ENCODE measurements at places on chromosomes 6 and 20.
A peak's percentile ranks its signal among the peaks of the same experiment; 100 is the strongest.

DNA sequence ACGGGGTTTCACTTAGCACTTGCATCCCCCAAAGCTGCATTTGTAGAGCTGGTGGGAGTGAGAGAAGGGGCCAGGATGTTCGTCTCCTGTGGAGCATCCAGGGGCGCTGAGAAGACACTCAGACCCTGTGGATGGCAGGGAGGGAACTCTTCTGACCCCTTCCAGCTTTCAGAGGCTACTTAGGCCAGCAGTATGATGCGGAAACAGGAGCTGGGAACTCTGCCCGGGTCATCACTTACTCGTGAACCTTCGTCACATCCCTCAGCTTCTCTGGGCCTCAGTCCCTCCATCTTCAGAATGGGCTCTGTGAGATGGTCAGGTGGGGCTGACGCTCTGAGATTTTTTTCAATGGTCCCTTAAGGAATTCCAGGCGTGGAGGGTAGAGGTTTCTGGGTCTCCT, 228.5 kb downstream of the TAF4 start:
- DNase-seq, result no peak

GRCh38 chr6:131282365-131282764, 147.1 kb downstream of the AKAP7 start:
- no peak for DNase-seq

- DNase-seq, result no peak
These were observed 37.1 kb downstream of the CDH22 start for GRCh38 chr20:46270977-46271744.

DNA sequence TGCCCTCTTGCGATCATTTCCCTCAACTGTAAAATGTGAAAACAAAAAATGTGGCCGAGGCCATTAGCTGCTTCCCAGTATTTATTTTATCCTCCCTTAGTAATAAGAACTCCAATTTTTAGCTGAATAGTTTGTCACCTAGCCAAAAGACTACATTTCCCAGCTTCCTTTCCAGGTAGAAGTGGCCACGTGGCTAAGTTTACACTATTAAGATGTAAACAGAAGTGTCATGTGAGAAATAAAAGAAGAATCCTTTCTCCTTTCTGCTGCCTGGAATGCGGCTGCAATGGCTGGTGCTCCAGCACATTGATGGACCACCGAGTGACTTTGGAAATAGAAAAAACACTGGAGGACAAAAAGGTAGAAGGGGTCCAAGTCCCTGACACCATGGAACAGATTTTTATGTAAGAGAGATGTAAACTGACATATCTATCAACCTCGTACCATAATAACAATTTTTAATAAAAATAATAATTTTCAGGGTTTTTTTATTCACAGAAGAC, 268.8 kb downstream of the PKHD1 start:
- DNase-seq, result no peak

GRCh38 chr20:38353316-38353715, 7.0 kb downstream of the LBP start:
- no peak for DNase-seq

DNA sequence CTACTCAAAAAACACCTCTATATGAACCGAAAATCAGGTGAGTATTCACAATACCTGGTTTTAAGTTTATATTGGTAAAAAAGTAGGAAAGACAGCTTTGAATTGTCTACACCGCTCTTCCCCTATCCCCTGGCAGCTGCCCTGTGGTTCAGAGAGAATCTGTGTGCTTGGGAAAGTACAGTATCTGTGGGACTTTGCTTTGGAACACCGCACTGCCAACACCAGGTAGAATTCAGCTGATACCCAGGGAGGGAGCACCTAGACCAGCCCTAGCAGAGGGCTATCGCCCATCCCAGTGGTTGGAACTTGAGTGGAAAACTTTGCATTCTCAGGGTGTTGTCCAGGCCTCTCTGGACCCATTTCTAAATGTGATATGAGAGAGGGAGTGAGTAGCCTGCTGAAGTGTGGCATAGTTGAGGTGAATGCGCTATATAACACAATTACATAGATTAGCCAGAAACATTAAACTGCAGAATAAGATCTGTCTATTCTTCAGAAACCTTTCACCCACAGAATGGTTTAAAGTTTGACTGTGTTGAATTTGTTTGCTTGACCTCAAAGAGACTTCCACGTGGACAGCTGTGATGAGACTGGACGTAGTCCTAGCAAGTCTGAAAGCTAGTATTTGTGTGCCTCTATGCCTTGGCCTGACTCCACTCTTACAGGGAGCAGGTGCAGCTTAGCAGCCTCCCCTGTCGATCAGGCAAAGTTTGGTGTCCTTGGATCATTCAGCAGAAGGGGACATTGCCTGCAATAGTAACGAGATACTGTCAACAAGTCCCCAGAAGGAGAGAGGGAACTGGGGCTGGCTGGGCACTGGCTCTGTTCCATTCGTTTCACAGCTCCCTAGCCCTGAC, 11.5 kb upstream of the MPC1 start:
- DNase-seq, result no peak

- DNase-seq, result no peak
These were observed 282.7 kb upstream of the PRDM1 start for GRCh38 chr6:105803442-105803841.

GRCh38 chr6:45212976-45213375, 115.2 kb upstream of the RUNX2 start:
- DNase-seq, result no peak

- no peak for DNase-seq
These were observed 31.3 kb upstream of the PPP1R3G start for GRCh38 chr6:5053864-5054244.

DNA sequence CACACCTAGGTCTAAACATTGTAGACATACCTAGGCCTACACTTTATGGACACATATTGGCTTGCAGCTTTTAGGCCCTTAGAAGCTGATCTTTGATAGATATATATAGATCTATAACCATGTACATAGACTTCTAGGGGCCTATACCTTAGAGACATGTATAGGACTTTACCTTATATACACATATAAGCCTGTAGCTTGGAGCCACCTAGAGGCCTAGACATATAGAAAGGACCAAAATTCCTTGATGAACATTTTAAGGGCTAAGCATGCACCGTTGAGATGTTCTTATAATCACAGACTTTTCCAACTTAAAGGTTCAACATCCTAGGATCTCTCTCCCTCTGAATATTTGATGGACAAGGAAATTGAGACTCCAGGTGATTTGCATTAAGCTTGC, 371.7 kb upstream of the SASH1 start:
- no peak for DNase-seq

GRCh38 chr6:84007871-84008270, 25.7 kb upstream of the MRAP2 start:
- DNase-seq, result no peak

DNA sequence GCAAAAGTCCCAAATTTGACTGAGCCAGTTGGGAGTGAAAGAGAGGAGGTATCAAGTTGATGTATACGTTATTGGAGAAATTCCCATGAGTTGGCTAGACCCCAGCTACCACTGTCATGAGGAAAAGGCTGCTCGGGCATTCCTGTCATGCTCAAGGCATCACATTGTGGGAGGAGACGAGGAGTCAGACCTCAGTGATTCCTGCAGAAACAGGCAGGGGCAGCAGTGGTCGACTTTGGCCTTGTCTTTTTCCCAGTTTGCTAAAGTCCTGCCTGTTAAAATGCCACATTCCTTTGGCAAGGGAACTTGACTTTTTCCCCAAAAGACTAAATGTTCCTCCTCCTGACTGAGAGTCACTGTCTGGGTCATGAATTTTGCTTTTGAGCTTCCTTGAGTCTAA, 295.5 kb upstream of the HS3ST5 start:
- DNase-seq, result no peak

DNA sequence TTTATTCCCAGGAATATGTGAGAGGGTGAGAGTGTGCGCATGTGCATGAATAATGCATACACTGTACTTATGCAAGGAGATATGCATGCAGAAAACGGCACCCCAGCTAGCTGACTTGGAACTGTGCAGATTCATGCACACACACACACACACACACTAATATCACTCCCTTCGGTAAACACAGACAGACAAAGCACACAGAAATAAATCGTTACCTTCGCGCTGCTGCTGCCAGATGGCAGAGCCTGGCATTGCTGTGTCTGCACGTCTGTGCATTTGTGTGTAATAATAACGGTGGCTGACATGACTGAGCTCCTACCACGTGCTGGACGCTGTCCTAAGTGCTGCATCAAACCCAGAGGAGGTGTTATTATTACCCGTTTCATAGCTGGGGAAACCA, 36.8 kb downstream of the PREX1 start:
- DNase-seq, result peak; percentile 12

GRCh38 chr6:56087421-56087820, 160.0 kb downstream of the COL21A1 start:
- no peak for DNase-seq

- no peak for DNase-seq
These were observed 174.9 kb upstream of the GGTLC1 start for GRCh38 chr20:24163506-24163905.

GRCh38 chr6:166052837-166053236, 114.8 kb downstream of the TBXT start:
- no peak for DNase-seq

GRCh38 chr20:63765082-63765873, 25.7 kb downstream of the SLC2A4RG start:
- no peak for DNase-seq

DNA sequence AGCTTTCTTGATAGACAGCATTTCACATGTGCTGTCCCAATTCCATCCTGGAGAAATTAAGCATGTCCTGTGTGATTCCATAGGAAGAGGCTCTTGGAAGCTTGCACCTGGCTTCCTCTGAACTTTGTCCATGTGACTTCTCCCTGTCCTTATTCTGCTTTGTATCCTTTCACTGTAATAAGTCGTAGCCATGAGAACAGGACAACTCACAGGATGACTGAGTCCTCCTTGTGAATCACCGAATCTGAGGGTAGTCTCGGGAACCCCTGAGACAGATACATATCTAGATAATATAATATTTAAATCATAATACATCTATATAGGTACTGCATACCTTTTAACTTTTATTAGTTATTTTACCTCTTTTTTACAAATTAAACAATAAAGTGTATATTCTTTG, 156.7 kb upstream of the THEMIS start:
- no peak for DNase-seq

GRCh38 chr20:23007462-23007861, 27.6 kb upstream of the SSTR4 start:
- DNase-seq, result no peak

DNA sequence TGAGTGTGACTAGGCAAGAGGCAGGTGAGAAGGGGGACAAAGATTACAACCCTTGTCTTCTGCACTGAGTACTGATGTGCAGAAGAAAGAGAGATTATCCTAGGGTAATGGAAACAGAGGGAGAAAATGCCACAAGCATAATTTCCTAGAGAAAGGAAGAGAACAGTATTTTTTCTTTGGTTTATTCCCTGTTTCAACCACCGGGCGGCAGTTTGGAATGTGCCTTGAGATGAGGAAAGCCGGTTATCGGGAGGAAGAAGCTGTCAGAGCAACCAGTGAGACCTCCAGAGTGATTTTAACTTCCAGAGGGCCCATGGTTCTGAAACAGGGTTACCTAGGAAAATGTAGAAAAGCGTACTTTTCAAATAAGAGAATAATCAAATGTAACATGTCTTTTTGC, 121.4 kb downstream of the REV3L start:
- DNase-seq, result no peak

- no peak for DNase-seq
These were observed 715.2 kb upstream of the MANEA start for GRCh38 chr6:94862112-94862511.

GRCh38 chr20:44027343-44028002, 112.8 kb downstream of the TOX2 start:
- no peak for DNase-seq

DNA sequence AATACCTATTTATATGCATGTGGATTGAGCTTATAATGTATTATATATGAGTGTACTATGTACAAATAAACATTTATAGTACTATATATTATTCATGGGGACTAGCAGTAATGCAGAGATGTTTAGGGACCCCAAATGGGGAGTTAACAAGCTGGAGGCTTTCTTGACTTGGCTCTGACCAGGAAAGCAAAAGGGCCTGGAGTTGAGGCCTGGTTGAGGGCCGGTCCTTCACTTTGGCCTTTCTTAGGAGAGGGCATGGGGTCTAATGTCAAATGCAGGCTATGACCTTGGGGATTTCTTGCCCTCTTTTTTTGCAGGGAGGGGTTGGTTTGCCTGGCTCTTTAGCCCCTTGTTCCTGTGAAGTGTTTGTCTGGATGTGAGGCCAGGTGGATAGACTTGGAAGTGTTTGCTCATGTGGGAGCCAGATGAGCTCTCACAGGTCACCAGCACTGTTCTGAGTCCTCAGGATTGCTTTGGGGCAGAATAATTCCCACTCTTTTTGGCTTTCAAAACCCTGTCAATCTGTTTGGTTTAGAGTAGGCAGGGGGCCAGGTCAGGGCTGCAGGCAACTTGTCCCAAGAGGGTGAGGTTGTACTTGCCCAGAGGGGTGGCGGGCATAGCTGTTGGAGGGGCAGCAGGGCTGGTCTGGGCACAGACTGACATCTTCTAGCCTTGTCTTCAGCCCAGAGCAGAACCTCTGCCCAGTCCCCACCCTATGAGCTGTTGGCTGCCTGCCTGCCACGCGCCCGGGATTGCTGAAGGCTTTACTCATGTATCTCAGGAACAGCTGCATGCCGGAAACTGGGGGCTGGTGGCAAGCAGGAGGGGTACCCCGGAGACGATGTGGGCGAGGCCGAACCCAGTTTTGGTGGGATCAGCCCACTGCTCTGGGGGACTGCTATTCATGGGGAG, 14.6 kb downstream of the TJAP1 start:
- no peak for DNase-seq

- no peak for DNase-seq
These were observed 143.9 kb downstream of the BCAS1 start for GRCh38 chr20:53926428-53927028.

- DNase-seq, result no peak
These were observed 86.7 kb upstream of the RIN2 start for GRCh38 chr20:19671374-19671773.

DNA sequence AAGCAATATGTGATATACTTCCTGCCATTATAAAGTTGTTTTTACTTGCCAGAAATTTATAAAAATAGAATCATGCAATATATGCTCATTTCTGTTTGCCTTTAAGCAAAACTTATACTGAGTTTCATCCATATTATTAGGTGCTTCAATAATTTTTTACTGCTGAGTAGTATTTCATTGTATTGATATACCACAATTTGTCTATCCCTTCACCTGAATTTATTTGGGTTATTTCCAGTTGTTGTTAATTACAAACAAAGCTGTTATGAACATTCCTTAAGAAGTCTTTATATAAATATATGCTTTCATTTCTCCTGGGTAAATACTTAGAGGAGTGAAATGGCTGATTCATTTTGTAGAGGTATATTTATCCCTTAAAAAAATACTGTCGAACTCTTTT, 864.1 kb downstream of the HACE1 start:
- DNase-seq, result no peak

Data from NCI-H187 treated with DMSO at 0.1 percent for 48 hours (cell line).